ENCODE measurements at places on chromosomes 3 and 15.
A peak's percentile ranks its signal among the peaks of the same experiment; 100 is the strongest.

DNA sequence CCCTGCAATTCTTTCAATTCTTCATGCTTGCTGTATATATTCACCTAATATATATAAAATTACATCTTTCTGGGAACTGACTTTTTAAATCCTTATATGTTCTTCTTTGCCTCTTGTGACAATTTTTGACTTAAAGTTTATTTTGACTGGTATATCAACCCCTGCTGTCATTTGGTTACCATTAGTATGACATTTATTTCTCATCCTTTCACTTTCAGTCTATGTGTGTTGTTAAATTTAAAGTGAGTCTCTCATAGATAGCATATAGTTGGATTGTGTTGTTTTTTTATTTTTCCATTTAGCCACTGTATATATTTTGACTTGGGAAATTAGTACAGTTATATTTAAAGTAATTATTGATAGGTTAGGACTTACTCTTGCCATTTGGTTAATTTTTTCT lies 194.9 kb downstream of the DPH6 start:
- DNase-seq, result no peak

GRCh38 chr3:96537165-96537564 lies 277.2 kb upstream of the EPHA6 start:
- DNase-seq, result no peak

GRCh38 chr3:196189566-196190347 lies 21.4 kb downstream of the ZDHHC19 start:
- DNase-seq, result no peak

GRCh38 chr15:34301058-34301457 lies 36.5 kb downstream of the SLC12A6 start:
- DNase-seq, result no peak

DNA sequence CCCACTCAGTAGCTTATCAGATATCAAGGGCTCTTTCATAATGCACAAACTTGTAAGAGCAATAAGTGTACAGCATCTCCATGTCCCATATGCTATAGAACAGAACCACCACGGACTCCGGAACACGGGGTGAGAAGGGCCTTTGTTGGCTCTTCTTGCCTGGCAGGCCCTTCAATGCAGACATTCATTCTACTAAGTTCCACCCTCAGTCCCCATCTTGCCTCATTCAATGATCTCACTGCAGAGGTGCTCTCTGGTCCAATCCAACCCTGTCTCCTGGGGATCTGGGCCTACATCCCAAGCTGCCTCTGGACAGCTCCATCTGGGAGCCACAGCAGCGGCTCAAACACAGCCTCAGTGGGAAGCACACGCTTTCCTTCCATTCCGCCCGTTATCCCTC lies 16.8 kb downstream of the HACD2 start:
- DNase-seq, result no peak

GRCh38 chr3:146747928-146748327 lies 142.8 kb upstream of the PLSCR5 start:
- no peak for DNase-seq

GRCh38 chr3:134504132-134504531 lies 18.3 kb downstream of the CEP63 start:
- no peak for DNase-seq

- no peak for DNase-seq
Measured at GRCh38 chr15:64938192-64938591, 26.5 kb downstream of the ANKDD1A start.

DNA sequence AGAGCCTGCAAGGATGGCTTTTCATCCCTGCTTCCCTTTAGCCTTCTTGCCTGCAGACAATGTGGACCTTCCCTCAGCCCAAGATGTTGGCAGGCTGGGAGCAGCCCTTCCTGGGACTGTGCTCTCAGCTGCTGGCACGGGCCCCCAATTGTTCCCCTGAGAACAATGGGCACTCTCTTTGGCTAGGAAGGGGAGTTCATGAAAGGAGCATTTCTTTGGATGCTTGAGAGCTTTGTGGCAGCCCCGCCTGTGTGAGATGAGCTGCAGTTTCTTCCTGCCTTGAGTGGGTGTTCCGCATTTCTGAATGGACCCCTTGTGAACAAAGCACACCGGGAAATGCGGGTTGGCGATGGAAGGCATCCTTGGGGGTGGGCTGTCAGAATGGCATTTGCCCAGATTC lies 35.0 kb upstream of the BSN start:
- no peak for DNase-seq

GRCh38 chr3:6504347-6504746 lies 356.6 kb upstream of the GRM7 start:
- DNase-seq, result no peak

DNA sequence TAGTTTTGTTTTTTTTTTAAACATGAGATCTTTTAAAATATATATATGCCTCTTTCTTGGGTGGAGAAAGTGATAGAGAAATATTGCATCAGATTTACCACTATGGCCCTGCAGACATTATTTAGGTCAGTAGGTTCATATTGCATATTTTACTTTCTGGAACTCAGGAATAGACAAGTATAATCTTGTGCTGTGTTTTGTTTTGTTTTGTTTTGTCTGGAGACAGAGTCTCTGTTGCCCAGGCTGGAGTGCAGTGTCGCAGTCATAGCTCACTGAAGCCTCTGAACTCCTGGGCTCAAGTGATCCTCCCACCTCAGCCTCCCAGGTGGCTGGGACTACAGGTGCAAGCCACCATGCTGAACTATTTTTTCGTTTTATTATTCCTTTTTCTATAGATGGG lies 21.5 kb upstream of the DUT start:
- no peak for DNase-seq

DNA sequence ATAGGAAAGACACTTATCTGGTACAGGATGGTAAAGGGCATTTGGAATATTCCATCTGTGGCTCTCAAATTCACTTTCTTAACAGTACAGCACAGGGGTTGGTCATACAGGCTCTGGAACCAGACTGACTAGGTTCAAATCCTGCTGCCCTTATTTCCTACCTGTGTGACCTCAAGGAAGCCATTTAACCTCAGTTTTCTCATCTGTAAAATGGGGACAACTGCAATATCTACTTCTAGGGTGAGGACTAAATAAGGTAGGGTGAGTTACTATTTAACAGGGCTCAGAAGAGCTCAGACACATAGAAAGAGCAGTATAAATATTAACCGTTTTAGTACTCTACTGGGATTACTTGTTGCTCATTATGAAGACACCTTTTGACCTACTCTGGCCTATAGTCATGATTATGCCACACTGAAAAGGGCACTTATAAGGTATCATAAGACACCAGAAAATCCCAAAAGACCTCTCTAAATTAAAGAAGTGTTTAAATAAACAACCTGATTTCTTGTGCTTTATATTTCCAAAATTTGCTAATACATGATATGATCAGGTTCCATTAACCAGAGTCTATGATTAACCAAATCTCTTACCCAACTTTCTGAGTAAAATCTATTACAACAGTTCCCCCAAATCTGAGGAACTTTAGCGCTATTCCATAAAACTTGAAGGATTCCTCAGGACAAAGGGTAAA lies 6.5 kb downstream of the RFTN1 start:
- DNase-seq, result no peak

GRCh38 chr15:64772488-64772887 lies 2.9 kb downstream of the RBPMS2 start:
- DNase-seq, result no peak

GRCh38 chr3:47578119-47578632 lies 489 bp downstream of the CSPG5 start:
- peak; percentile 67 for DNase-seq
